ENCODE measurements at places on chromosomes 16 and 17.
A peak's percentile ranks its signal among the peaks of the same experiment; 100 is the strongest.

DNA sequence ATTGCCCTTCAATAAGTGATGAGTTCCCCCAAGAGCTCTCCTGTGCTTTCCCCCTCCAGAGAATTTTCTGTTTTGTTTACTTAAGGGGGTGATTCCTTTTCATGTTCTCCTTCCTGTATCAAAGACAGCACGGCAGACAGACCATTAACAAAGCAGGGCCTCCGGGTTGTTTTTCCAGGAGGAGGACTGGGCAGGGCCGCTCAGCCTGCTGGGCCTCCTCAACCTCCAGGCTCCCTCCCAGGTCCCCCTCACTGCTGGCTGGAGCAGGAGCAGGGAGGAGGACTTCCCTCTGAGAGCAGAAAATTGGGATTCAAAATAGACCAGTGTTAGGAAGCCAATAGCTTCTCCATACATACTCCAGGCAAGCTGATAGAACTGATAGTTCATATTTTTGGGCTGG lies 20.4 kb downstream of the SDK2 start:
- DNase-seq = no peak

GRCh38 chr17:72600934-72601333 lies 480.1 kb downstream of the SOX9 start:
- DNase-seq = no peak

- DNase-seq = no peak
These were observed 729 bp downstream of the P2RX5 start for GRCh38 chr17:3695129-3695722.

- DNase-seq = peak; percentile 71
These were observed 83.4 kb downstream of the GAS7 start for GRCh38 chr17:10114931-10115535.

DNA sequence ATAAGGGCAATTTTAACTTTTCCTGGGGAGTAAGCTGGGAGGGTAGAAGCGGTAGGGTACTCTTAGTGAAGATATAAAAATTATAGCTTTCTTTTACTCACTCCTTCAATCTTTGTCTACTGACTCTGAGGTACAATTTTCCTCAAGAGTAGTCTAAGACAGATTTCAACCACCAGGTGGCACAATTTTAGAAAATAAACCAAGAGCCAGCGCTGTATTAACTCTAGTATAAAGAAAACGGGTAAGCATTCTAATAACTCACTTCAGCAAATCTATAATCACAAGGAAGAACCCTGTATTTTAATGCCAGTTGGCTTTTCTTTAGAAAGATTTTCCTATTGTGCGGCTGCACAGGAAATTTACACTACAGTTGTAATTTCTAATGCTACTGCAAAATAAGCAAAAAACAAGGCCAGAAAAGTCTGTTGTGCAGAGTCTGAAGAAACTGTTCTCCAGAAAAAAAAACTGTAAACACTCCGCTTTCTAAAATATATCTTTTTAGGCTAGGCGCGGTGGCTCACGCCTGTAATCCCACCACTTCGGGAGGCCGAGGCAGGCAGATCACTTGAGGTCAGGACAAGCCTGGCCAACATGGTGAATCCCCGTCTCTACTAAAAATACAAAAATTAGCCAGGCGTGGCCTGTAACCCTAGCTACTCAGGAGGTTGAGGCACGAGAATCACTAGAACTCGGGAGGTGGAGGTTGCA lies 1.9 kb downstream of the CMC2 start:
- peak; percentile 60 for DNase-seq

DNA sequence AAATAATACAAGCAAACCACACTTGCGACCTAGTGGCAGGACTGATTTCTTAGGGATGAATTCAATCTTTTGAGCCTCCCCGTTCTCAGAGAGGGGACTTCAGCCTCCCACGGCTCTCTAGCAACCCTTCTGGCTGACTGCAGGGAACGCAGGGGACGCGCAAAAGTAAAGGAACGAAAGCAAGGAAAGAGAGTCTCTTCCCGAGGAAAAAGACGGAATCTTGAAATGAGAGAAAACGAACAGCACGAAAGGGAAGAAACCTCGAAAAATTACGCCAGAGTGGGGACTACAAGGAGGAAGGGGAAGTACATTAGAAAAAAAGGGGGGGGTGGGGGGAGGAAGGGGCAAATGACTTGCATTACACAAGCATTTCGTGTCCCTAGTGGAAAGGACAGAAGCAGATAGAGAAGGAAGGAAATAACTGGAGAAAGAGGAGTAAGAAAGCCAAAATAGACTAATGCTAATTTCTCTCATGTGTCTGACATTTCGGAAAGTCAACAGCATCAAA lies 1.2 kb downstream of the GRB2 start:
- peak; percentile 73 for DNase-seq

- no peak for DNase-seq
These were observed 72.7 kb downstream of the PRKCA start for GRCh38 chr17:66375121-66375520.

DNA sequence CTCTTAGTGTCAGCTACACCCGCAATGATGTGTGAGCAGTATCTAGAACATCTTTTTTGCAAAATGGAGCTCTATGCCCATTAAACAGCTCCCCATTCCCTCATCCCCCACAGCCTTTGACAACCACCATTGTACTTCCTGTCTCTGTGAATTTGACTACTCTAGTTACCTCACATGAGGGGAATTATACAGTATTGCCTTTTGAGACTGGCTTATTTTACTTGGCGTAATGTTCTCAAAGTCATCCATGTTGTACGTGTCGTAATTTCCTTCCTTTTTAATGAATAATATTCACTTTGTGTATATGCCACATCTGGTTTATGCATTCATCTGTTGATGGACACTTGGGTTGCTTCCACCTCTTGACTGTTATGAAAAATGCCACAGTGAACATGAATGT lies 23.2 kb upstream of the CCL22 start:
- DNase-seq = no peak

GRCh38 chr16:25709213-25709612 lies 17.5 kb downstream of the HS3ST4 start:
- no peak for DNase-seq

DNA sequence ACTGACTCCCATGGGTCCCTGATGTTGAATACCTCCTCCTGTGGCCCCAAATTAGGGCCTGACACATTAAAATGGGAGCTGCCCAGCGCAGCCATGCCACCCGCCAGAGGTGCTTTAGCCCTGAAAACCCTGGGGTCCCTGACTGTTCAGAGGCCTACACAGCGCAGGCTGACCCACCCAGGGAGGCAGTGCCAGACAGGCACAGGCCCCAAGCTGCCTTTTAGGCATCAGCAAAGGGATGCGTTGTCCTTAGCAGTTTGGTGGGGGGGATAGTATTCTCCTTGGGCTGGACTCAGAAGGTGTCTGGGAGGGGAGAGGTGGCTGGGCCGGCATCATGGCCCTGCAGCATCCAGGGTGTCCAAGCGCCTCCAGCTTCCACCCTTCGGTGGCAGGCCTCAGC lies 1.4 kb downstream of the RAPGEFL1 start:
- DNase-seq = no peak

DNA sequence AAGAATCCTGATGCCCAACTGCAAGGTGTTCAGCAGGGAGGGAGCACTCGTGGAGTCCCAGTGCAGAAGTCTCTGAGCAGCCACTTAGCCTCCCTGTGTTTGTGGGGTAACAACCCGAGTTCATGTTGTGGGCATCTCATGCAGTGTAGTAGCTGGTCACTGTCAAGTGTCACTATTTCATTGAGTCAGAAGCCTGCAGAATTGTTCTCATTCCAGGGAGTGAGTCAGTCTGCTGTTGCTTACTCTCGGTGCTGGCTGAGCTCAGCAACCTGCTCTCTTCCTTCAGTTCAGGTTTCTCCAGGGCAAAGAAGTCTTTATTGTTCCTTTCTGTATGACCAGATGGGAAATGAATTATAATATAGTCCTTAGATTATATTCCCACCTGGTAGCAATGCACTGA lies 24.1 kb downstream of the HMOX2 start:
- DNase-seq = no peak

DNA sequence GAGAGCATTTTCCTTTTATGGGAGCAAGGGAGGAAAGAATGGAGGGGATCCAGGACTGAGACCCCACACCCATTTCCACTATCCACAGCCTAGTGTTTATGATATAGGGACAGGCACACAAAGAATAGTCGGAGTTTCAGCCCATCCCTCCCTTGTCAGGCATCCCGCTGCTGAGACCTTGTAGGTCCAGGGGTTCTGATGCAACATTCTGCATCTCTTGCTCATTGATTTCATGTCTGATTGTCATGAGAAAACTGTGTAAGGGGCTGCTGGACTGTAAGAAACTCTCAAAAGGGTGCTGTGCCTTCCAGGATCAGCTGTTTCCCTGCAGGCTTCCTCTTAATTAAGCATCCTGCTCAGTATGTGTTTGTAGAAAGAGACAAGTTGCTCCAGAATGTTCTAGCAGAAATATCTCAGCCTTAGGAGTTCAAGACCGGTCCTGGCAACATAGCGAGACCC lies 5.3 kb upstream of the POLR3E start:
- DNase-seq = no peak

DNA sequence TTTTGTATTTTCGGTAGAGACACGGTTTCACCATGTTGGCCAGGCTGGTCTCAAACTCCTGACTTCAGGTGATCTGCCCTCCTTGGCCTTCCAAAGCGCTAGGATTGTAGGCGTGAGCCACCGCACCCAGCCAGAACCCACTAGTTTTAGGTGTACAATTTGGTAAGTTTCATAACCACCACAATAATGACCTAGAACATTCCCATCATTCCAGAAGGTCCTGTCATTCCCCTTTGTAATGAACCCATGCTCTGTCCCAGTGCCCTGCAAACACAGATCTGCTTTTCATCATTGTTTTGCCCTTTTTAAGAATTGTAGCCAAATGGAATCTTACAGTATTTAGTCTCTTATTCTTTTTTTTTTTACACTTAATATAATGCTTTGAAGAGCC lies 35.6 kb upstream of the IRF8 start:
- no peak for DNase-seq

DNA sequence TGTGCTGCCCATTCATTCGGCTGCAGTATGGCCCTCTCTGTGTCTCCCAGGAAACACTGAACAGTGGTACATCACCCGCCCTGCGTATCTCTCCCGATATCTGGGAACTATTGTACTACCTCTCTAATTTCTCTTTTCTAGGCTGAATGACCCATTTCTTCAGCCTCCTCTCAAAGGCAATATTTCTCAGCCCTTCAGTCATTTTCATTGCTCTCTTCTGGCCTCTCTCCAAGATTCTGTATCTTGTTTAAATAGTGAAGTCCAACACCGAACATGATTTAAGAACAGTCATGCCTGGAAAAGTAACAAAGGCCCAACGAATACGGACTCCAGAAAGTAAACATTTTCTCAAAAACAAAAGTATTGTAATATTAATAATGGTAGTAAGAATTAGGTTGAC lies 220.1 kb downstream of the ZFHX3 start:
- no peak for DNase-seq

- no peak for DNase-seq
These were observed 20.0 kb upstream of the NXPH3 start for GRCh38 chr17:49555495-49556222.
